ENCODE measurements at places on chromosomes 2 and 18.

DNA sequence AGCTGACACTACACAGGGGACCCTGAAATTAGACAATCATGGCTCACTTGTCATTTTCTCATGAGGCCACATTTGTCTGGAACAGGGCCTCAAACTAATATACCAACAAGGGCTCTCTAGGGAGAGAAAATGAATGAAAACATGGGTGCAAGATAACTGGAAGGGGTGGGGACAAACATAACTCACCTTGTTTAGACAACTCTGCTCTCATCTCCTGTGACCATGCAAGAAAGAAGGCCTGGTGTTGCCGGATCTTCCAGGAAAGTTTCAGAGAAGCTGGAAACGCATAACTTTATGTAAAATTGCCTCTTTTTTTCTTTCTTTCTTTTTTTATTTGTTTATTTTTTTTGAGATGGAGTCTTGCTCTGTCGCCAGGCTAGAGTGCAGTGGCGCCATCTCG is 80.4 kb upstream of the SPRED2 start:
- DNase-seq = no peak

DNA sequence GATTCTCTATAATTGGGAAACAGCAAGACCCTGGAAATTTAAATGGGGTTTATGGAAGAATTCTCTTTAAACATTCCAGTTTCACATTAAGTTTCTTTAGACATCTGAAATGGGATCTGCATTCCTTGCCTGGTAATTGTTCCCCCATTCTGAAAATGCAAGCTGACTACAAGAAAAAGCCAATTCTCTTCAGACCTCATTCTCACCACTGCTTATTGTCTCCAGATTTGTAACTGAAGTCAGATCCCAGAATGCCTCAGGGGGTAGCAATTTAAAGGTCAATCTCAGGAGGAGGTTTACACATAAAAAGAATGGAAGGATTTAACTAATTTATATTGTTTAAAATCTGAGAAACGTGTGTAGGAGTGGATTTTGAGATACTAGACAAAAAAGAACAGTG is 41.2 kb downstream of the COL3A1 start:
- DNase-seq = no peak

DNA sequence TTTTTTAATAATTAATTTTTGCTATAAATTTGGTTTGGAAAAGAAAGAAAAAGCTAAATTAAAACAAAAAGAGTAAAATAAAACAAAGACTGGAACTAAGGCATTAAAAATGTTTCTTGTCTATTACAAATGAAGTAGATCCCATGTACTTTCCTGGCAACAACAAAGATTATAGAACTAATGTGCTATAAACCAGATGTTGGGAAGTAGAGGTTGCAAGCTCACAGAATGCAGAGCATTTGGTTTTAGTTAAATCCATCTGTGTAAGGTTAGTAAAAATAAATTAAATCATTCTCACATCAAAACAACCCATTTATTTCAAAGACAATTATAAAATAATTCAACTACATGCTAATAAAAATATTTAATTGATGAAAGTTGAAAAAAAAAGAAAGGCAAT is 157.2 kb upstream of the ZC3H15 start:
- DNase-seq = no peak

DNA sequence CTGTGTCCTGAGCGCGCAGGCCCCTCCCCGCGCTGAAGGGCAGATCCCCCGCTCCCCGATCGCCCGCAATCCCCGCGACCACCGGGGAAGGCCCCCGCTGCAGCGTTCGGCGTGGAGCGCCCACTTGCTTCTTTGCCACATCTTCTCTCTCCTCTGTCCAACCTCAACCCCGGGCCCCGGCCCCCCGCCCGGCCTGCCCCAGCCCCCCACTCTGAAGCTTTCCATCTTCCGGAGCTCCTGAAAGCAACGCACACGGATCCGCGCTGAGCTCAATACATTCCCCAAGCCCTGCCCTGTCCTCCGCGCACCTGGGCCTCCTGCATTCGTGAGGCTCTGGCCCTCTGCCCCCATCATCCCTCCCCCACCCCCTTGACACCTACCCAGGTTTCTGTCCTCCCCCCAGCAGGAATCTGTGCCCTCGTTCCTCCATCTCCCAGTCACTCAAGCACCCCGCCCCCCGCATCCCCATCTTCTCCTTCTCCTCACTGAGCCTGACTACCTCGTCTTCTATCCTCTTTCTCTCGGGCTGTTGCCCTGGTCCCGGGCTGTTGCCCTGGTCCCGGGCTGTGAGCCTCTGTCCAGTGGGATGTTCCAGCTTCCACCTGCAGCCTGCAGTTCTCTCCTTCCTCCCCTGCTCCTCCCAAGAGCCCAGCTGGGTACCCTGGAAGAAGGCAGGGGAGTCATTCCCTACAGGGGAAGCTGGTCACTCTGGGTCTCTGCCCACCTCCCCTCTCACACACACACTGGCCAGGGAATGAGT is 7.8 kb downstream of the SPEG start:
- no peak for DNase-seq

DNA sequence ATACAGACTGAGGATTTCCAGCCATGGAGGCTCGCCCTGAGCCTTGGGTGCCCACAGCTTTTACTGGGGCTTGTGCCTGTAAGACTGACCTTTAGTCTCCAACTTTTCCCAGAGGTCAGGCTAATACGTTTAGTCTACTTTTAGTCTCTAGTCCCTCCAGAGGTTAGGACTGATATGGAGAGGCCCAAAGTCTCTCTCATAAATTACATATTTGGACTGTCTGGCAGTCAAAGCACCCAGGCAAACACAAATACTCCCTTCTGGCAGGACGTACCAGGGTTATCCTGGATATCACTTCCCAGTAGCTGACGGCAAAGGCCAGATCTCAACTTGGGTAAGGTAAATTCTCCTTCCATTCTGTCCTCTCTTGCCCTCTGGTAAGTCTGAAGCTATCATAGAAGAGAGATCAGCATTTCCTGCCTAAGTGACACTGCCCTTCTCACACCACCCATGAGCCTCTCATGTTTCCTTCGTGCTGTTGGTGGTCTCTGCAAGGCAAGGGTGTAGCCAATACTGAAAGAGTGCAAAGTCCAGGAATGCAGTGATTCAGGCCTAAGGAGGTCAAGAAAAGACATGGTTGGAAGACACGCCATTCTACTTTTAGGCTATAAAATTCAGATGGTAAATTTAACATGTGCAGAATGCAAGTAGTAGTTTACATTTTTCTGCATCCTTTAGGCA is 69.3 kb upstream of the NEDD4L start:
- no peak for DNase-seq

DNA sequence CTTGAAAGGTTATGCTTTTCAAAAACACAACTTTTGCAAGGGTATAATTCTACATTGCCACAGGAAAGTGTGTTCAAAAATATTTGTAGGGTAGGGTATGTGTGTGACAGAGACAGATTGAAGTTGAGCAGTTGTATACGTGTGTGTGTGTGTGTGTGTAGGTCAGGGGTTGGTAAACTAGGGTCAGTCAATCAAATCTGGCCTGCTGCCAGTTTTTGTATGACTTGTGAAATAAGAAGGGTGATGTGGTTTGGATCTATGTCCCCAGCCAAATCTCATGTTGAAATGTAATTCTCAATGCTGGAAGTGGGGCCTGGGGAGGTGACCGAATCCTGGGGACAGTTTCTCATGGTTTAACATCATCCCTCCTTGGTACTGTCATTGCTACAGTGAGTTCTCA is 148.2 kb downstream of the CERS6 start:
- no peak for DNase-seq

- no peak for DNase-seq
These were observed 293.0 kb downstream of the RDH14 start for GRCh38 chr2:18267501-18267900.

DNA sequence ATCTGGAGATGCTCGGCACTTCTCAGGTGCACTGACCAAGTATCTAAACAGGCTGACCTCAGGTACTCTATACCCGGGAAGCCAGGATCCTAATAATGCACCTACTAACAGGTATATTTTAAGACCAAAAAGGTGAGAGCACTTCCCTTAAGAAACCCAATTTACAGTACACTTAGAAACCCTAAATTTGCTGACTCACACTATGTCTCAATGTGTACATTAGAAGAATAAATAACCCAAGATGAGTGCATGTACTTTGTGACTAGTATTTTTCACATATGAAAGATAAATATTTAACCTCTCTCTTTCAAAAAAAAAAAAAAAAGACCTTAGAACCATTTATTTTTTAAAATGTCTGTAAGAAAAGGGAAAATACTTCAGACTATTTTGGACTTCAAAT is 118.8 kb downstream of the ZNF516 start:
- no peak for DNase-seq

- DNase-seq = no peak
These were observed 42.1 kb downstream of the GRHL1 start for GRCh38 chr2:9993488-9994165.

All from activated naive CD4-positive, alpha-beta T cell (primary cell).